ENCODE measurements at places on chromosomes 6 and 20.

GRCh38 chr6:142265476-142265875 lies 36.3 kb upstream of the ADGRG6 start:
- no peak for DNase-seq

- DNase-seq, result no peak
Measured at GRCh38 chr6:144134737-144135136, 15.6 kb upstream of the STX11 start.

DNA sequence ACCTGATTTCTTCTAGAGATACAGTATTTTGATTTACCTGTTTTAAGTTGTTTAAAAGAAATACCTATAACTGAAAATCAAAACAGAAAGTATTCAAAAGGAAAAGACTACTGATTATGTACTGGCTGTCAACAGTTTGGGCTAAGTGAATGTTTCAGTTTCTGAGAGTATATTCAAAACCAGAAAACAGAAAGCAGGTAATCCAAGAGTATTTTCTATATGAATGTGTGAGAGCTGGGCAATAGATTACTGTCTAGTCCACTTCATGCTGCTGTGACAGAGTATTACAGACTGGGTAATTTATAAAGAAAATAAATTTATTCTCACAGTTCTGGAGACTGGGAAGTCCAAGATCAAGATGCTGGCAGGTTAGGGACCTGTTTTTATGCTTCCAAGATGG lies 261.0 kb downstream of the ARHGAP18 start:
- no peak for DNase-seq

- DNase-seq, result no peak
Measured at GRCh38 chr6:7440476-7440875, 50.9 kb downstream of the RIOK1 start.

GRCh38 chr20:845941-846893 lies 12.7 kb downstream of the FAM110A start:
- no peak for DNase-seq

DNA sequence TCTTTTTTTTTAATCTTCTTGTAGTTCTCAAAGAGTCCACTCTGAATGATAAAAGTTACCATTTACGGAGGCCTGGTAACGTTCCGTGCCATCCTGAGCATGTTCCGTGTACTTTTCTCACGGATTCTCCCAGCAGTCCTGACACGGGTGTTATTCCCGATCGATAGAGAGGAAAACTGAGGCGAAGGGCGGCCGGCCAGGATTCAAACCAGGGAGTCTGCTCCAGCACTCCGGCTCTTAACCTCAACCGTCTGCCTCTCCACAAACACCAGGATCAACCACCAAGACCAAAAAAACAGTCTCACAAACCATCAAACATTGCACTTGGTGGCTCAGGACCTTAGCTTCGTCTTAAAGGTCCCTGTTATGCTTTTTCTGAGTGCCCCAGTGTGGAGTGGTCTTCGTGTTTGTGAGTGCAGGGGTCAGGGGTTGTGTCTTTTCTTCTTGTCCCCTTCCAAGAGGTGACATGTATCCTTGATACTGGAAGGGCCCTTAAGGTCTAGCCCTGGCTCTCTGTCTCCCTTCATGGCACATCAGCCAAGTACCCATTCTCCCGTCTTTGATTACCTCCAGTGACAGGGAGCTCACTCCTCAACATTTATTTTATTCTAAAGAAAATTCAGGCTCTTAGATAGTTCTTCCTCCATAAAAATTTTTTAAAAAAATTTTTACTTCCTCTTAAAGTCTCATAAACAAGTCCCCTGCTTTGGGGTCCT lies 35.1 kb downstream of the SRC start:
- DNase-seq, result no peak

GRCh38 chr6:17714879-17715851 lies 8.4 kb upstream of the NUP153 start:
- peak; percentile 84 for DNase-seq

GRCh38 chr20:5718896-5719595 lies 31.2 kb upstream of the SHLD1 start:
- no peak for DNase-seq

DNA sequence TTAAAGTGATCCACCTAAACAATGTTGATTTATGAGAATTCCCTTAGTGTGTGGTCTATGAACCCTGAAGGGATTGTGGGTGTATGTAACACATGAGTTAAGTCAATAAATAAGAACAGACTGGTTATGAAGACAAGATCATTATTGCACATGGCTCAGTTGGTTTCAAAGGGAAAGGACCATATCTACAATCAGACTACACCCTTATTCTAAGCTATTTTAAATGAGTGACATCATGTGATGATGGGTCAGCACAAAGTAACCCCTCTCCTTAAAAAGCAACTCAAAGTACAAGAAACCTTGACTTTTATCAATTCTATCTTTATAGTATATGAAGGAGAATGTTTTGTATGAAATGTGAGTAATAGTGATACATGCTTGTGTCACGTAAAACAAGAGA lies 15.3 kb upstream of the ZSCAN23 start:
- no peak for DNase-seq

DNA sequence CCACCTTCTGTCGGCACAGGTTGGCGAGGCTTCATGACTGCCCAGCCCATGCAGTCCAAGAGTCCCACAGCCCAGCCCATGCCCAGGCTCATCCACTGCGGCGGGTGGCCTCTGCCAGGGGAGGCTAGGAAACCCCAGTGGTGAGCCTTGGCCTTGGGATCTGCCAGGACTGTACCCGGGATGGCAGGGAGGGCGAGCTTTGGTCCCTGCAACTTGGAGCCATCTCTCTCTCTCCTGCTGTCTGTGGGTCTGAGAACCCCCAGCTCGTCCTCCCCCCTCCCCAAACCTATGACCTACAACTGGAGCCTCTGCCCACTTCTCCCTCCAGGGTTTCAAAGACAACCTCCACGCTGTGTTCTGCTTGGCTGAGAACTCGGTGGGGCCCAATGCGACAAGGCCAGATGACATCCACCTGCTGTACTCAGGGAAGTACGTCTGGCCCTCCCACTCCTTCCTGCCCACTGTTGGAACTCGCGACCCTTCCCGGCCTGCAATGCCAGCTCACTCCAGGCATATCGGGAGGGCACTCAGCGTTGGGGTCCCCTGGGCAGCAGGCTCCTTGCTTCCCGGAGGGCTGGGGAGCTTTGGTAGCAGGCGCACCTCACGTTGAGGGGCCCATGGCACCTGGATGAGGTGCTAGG lies 19.7 kb downstream of the NPEPL1 start:
- no peak for DNase-seq

DNA sequence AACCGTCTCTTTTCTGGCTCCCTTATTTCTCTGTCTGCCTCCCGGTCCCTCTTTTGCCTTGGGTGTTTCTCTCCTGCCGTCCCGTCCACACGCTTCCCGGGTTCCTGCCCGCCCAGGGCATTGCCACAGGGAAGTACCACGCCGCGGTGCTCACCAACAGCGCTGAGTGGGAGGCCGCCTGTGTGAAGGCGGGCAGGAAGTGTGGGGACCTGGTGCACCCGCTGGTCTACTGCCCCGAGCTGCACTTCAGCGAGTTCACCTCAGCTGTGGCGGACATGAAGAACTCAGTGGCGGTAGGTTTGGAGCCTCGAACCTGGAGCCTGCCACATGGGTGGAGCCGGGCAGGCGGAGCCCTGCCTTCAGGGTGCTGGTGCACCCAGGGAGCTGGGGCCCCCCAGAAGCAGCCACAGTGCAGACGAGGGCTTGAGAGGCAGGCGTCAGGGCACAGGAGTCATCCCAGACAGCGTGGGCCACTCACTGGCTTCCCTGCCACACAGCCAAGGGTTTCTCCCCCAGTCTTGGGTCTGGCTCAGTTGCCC lies 21.3 kb downstream of the NPEPL1 start:
- no peak for DNase-seq

GRCh38 chr6:137871291-137871690 lies 4.2 kb downstream of the TNFAIP3 start:
- DNase-seq, result no peak

- no peak for DNase-seq
Measured at GRCh38 chr20:62583424-62583920, 58.8 kb upstream of the SLCO4A1 start.

DNA sequence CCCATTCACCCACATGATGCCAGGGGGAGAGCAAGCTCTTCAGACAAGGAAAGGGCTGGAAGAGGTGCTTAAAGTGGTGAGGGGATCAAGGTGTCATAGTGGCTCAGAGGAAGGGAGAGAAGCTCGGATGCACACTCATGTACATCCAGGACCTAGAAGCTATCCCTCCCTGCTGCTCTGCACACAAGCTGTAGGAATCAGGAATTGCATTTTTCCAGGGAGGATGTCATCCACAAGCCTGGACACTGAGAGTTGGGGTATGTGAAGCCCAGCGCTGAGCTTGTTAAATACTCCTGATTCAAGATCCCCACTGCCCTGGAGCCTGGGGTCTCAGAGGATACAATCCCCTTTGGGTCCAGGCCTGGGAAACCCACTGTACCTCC lies 85.8 kb upstream of the CCDC167 start:
- no peak for DNase-seq

DNA sequence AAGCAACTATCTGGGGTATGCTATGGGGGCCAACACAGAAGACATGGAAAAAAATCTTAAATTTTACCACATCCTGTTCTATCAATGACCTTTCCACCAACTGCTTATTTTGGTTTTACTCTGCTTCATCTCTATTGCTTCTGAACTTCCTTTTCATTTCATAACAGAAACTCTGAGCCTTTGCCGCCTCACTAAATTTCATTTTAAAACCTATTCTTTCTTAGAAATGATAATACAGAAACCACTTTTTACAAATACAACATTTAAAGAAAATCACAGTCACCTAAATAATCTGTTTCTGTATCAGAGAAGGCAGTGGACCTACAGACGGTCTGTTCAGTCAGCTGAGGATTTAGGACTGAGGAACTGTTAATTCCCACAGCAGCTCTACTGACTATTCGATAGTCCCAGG lies 117.5 kb downstream of the KCNQ5 start:
- DNase-seq, result no peak

DNA sequence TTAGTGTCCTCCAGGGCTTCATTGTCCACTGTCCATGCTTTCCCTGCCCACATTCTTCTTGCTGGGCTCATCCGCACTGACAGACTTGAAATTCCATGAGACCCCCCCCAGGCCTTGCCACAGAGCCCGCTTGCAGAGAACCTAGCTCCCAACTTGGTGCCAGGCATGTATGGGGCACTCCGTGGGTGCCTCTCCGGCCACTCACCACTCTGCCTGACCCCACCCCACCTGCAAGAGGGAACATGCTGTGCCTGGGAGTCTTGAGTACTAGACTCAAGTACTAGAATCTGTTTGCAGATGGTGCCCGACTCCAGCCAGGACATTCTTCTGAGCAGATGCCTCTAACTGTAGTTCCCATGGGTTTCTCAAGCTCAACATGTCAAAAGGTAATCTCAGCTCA lies 47.9 kb downstream of the TRERF1 start:
- no peak for DNase-seq

DNA sequence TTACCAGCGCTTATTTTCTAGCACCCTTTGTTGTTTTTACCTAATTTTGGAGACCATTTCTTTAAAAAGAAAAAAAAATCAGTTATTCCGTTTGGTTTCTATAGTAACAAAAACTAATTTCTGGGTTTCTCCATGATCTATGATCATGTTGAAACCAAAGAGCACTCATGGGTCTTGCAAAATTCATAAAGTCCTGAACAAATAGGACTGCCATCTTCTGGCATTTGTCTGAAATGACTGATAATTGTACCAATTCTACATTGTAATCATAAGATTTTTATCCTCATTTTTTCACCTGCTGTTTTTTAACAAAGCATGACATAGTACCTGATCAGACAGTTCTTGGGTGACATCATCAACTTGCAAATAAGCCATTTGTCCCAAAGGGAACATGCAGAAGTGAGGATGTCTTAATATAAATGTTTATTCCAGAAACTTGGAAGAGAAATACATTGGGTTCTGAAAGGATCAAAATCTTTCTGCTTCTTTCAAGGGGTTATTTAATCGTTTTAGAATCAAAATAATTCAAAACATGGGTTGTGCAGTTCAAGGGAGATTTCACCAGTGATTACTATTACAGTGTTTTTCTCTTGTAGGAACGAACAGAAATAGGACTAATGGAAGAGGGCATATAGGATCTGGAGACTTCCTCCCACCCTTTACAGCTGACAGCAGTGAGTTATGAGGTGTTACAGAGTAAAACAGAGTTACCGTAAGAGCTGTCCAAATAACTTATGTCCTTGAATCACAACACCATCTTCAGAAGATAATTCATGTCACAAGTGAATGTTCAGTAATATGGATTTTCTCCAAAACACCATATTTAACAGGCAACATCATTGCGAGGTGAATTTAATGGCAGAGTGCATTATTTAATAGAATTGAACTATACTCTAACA lies 87.1 kb upstream of the GJE1 start:
- DNase-seq, result peak; percentile 26

DNA sequence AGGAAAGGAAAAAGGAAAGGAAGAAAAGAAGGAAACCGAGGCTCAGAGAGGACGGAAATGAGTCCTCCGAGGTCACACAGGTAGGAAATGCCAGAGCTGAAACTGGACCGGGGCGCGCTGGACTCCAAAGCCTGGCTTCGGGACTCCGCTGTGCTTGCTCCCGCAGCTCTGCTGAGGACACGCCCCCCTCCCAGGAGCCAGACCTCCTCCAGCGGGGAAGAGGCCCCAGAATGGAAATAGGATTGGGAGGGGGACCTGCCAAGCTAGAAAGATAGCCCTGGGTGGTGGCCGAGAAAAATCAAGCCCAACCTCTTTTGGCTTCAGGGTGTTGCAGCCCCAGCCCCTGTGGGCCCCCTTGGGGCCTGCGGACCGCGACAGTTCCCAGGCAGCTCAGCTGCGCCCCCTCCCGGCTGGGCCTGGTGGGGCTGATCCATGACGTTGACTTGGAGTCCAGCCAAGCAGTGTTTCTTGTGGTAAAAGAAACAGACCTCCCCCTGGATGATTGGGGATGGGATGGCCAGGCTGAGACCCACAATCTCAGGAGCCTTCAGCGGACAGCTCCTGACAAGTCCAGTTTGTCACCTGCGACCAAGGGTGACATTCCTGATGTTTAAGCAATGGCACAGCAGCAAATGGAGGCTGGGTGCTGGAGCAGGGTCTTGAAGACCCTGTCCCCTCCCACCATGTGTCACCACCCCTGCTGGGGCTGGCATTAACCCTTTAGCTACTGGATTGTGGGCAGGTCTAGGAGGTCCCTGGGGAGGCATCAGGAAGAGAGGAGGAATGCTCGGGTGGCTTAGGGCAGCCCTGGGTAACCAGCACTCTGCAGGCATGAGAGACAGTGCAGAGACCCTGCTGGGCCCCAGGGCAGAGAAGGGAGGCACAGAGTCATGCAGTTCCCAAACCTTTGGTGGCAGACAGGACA lies 55.4 kb downstream of the RIPOR3 start:
- DNase-seq, result peak; percentile 67

DNA sequence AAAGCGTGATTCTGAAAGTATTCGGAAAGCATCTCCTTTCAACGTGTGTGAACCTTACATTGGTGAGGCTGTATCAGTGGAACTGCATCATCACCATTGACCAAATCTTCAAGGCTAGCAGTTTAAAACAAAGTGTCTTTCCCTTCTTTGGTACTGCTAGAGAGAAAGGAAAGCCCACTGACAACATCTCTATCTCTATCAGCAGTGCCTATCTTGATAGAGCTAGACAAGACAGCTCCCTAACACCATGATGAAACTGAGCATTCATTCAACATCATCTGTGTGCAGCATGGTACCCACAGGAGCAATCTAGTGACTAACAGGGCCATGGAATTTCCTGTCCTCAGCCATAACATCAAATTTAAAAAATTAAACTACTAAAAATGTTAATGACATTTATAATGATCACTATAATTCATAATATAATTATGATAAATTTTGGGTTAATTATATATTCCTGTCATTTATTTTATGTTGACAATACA lies 31.5 kb upstream of the EDN1 start:
- no peak for DNase-seq

- DNase-seq, result no peak
Measured at GRCh38 chr20:10466855-10467254, 31.8 kb downstream of the SLX4IP start.

All from ACHN (cell line).